ENCODE measurements at places on chromosomes 2 and 18. TPM values are rescaled to one million over a fixed set of nuclear protein-coding genes. Genes with fewer than 3 reads are reported as not detected.

The RTP5 gene
- not detected for total RNA-seq

The MC5R gene
- not detected for total RNA-seq

The CLEC4F gene
- total RNA-seq, result 0.17 TPM

The FMNL2 gene
- total RNA-seq, result 24.7 TPM

The SERPINB4 gene
- total RNA-seq, result not detected

The GCFC2 gene
- total RNA-seq, result 11.0 TPM

The SRSF7 gene
- total RNA-seq, result 84.8 TPM

The ELOA2 gene
- not detected for total RNA-seq

The RFX8 gene
- total RNA-seq, result 0.29 TPM

The SIX3 gene
- total RNA-seq, result not detected

The DCDC2C gene
- total RNA-seq, result 0.14 TPM

The PAIP2B gene
- 6.9 TPM for total RNA-seq

The AOX1 gene
- 119 TPM for total RNA-seq

The ADRA2B gene
- 0.95 TPM for total RNA-seq

The ZC3H15 gene
- total RNA-seq, result 44.3 TPM

The EPB41L3 gene
- 34.0 TPM for total RNA-seq

The ZNF521 gene
- total RNA-seq, result 14.6 TPM

The ZNF892 gene
- 7.8 TPM for total RNA-seq

The EPHA4 gene
- total RNA-seq, result 9.0 TPM

The ICOS gene
- total RNA-seq, result 0.98 TPM

The C2orf78 gene
- total RNA-seq, result not detected

The TMEM163 gene
- total RNA-seq, result 36.1 TPM

The APLF gene
- total RNA-seq, result 3.5 TPM

The WBP1 gene
- total RNA-seq, result 132 TPM

The KCNG2 gene
- total RNA-seq, result not detected

The UGT1A4 gene
- 5.2 TPM for total RNA-seq

The CXCR1 gene
- total RNA-seq, result not detected

The TTN gene
- 92.5 TPM for total RNA-seq

The TNS1 gene
- total RNA-seq, result 469 TPM

The CRYGD gene
- total RNA-seq, result not detected

The GAL3ST2 gene
- total RNA-seq, result 26.4 TPM

The AQP12A gene
- not detected for total RNA-seq

The GMPPA gene
- 49.2 TPM for total RNA-seq

The ERBB4 gene
- 0.43 TPM for total RNA-seq

The SERPINB12 gene
- not detected for total RNA-seq

The FNDC4 gene
- total RNA-seq, result 13.4 TPM

The EFHD1 gene
- 6.0 TPM for total RNA-seq

The TUBA4B gene
- not detected for total RNA-seq

The LDAH gene
- 19.3 TPM for total RNA-seq
